Effector memory CD8-positive, alpha-beta T cell (primary cell): ENCODE measurements at places on chromosomes 11 and 22.

DNA sequence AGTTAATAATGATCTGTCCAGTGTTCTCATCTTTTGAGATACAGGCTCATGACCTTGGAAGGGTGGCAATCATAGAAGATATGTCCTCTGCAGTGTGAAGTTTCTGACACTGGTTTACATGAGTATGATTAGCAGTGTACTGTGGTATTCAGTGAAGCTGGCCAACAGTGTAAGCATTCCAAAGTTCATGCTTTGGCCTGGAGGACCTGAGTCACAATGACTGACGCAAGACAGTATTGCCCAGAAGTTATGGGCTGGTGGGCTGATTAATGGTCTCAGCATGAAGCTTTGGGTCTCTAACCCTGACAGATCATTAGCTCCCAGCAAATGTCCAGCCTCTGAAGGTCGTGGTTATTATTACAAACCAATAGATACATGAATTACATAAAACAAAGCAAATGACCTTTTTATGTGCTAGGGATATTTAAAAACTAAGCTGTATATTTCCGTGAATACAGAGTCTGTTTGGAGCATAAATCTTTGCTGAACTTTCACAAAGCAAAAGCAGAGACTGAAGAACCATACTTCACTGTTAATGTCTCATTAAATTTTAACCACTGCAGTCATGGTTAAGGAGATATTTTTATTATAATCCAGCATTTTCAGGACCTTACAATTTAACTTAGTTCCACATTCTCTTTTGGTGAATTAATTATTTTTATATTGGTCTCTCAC lies 28.3 kb upstream of the USP47 start:
- DNase-seq: no peak

DNA sequence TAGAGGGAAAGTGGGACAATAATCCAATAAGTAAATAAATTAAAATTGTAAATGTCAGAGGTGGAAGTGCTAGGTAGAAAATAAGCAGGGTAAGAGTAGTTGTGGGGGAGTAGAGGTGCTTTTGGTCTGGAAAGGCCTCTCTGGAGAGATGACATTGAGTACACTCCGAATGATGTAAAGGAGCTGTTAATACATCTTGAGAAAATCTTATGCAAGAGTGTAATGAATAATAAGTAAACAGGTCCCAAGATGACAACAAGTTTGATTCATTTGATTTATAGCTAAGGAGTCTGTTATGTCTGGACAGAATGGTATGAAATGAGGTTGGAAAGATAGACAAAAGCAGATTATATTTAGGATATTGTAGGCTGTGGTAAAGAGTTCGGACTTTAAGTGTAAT lies 87.5 kb downstream of the TMEM135 start:
- DNase-seq: no peak

- DNase-seq: no peak
Observed at GRCh38 chr22:29213493-29213892, 7.8 kb downstream of the EMID1 start.

DNA sequence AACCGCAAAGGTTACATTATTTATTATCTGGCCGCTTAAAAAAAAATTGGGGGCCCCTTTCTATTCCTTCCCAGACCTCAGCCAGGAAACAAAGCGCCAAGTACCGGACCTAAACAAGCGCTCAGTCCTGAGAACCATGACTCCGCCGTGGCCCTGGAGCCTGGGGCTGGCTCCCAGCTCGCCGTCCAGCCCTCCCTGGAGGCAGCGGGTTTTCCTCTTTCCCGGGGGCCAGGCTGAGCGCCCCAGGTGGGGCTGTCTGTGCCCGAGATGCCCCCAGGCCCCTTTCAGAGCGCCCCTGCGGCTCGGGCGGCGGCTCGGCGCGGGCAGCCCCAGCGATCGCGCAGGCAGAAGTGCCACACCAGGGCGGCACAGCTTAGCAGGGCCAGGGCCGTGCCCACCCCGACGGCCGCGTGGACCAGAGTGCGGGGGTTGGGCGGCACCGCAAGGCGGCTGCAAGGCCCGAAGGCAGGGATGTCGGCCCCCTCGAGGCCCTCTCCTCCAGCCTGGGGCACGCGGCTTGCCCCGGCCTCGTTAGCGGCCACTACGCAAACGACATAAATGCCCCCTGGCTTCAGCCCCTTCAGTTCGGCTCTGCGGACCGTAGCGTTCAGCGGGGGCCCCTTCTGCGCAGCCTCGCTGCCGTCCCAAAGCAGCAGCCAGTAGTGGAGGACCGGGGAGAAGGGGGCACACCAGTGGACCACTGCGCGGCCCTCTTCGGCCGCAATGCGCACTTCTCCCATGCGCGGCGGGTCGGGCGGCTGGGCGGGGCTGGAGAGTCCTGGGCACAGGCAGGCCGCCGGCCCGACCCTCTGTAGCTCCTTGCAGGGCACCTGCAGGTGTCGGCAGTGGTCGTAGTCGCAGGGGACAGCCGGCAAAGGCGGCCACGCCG lies 1.6 kb downstream of the LRRN4CL start:
- no peak for DNase-seq

- DNase-seq: no peak
Observed at GRCh38 chr11:107071129-107071528, 52.9 kb upstream of the GUCY1A2 start.

DNA sequence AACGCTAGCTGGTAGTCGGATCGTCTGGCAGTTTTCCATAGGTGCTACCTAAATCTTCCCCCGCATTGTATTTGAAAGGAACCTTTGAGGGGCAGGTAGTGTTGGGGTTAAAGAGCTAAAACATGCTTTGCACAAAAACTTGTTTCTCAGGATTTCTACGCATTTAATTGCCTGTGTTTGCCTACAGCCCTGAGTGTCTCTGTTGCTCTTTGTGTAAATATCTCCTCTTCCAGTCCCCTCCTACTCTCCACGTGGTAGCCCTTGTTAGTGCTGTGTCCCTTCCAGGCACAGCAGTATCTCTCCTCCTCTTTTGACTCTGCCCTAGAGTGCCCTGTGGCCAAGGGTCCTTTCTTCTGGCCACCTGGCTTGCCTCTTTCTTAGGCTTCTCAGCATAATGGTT lies 81.7 kb downstream of the BARX2 start:
- DNase-seq: no peak

- DNase-seq: no peak
Observed at GRCh38 chr11:69841859-69842698, 22.9 kb upstream of the FGF3 start.

GRCh38 chr11:46736146-46736545 lies 17.1 kb downstream of the F2 start:
- DNase-seq: no peak

DNA sequence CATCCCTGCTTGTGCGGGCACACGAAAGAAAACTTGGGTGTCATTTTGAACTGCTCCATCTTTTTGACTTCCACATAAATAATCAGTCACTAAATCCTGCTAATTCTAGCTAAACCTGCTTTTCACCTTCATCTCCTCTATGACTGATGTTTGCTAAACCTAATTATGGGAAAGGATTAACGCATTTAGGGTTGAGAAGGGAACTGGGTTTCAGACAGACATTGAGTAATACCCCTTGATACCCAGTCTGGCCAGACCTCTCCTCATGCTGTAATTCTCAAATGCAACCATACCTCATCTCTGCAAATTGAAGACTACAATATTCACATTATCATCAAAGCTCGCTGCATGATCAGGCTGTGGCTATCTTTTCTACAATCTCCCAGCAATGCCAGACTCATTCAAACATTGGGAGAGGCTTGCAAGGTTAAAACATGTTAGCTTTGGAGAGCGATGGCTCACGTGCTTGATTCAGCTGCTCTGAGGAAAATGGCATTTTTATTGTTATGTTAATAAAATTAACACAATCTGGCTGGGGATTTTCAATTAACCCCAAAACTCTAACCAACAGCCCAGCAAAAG lies 2.4 kb downstream of the HPS4 start:
- no peak for DNase-seq

DNA sequence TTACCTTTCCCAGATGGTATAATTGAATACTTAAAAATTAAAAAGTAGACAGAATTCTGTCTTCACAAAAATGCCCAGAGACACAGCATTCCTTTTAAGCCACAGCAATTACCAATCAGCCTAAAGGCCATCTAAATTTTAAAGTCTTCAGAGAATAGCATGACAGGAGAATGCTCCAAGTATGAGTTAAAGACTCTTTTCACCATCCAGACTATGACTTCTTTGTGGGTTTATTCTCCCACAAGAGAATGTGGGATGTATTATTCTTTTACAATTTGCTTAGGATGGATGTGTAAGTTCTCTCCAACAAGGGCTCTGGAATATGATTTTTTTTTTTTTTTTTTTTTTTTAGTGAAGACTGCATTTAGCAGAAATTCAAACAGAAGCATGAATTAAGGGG lies 249.9 kb downstream of the TTC28 start:
- no peak for DNase-seq

- no peak for DNase-seq
Observed at GRCh38 chr22:32985899-32986765, 72.0 kb downstream of the SYN3 start.

DNA sequence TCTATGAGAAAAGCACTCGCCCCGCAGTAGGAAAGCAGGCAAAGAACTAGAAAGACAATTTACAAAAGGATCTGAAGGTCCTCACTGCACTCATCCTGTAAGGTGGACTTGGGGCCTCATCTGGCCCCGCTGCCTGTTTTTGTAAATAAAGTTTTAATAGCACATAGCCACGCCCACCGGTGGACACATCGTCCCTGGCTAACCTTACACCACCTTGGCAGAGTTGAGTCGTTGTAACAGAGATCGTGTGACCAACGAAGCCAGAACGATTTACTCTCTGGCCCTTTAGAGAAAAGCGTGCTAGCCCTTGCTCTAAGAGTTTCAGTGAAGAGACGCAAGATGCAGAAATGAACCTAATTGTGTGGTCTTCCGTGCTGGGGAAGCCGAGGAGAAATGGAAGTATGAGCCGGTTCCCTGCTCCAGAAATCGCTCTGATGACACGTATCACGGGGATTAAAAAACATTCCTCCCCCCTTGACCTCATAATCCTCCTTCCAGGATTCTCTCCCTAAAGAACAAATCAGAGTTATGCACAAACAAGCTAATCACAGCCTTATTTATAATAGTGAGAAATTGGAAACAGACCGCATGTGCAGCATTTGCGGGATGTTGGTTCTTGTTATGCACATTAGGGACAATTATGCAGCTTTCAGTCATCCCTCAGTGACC lies 80.1 kb downstream of the CDKN1C start:
- no peak for DNase-seq

- no peak for DNase-seq
Observed at GRCh38 chr11:57512646-57513451, 2.7 kb downstream of the SLC43A1 start.

DNA sequence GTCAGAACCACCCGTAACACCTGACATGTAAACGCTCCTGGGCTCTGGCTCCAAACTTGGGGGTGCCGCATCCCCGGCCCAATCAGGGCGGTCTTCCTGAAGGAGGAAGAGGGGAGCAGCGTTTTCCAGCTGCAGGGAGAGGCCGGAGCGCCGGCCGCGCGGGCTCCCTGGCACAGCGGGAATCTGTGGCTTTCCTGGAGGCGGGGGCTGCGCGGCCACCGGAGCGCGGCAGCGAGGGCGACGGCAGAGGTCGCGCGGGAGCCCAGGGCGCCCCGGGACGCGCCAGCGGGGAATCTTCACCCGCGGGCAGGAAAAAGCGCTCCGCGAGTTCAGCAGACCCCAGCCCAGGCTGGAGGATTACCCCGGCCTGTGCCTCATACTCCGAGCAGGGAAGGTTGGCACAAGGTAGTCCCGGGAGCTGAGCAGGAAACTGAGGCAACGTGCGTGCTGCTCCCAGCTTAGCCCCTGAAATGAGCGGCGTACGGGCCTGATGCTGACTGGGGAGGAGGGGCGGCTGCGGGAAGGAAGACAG lies 600 bp upstream of the ESAM start:
- no peak for DNase-seq

- no peak for DNase-seq
Observed at GRCh38 chr11:11763796-11764422, 77.9 kb upstream of the USP47 start.

DNA sequence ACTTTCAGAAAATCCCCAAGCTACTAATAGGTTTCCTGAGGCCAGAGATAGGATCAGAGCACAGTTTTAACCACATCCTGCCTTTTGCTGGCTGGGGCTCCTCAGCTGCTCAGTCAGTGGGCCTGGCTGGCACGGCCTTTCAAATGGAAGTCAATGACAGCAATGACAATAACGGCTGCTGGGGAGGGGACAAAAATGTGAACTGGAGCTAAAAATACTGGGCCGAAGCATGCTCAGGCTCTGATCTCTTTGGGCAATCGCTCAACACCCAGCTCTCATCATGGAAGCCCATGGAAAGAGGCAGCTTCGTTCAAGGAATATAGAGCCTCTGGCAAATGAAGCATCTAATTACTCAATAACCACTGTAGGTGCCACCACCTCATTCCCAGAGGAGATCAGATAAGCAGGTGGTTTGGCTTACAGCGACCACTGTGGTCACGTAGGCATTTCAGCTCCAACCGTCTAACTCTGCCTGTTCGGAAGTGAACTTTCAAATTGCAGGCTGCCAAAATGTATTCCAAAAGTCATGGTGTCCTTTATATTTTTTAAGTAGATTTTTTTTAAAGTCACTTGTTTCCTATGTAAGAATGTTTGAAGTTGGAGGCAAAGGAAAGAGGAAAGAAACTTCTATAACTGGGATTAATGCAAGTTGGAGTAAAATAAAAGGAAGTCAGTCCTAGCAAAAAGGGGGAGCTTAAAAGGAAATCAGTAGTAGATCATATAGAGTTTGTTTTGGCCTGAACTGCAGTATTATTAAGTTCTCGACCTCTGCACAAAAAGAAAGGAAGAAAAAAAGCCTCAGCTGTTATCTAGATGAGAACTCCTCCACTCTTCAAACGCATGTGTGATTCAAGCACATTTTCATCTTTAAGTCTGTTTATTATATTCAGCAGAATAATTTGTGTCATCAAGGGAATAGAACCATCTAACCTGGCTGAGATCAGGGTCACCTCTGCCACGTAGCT lies 14.1 kb downstream of the WT1 start:
- no peak for DNase-seq

DNA sequence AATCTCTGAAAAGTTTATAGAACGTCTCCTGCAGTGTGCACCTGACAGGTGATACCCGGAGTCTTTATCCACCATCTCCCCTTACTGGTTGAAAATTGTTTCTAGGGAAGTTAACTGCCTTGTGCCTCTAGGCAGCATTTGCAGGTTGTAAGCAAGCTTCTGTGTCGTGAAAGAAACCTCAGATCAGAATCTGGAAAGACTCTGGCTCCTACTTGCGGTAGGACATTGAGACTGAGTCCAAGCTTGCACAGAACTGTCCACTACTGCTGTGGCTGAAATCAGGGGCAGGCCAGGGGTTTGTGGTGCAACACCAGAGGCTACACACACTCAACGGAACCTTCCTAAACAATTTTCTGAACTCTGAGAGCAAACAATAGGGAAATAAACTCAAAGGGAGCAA lies 34.8 kb upstream of the MYOD1 start:
- DNase-seq: no peak

DNA sequence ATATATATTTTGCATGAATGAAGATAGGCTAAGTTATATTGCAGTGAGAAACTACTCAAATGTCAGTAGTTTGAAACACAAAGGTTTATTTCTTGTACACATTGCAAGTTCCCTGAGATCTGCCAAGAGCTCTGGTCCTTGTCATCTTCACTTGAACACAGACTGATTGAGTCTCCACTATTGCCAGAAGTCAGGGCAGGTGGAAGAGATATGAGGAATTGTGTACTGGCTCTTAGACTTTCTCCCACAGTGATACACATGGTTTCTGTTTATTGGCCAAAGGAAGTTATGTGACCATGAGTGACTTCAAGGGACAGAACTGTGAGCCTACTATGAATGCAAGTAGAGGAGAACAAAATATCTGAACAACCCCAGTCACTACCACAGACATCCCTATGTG lies 44.2 kb downstream of the PPFIBP2 start:
- no peak for DNase-seq
